ENCODE measurements at places on chromosomes 16 and 17.

GRCh38 chr16:11217651-11218603, 38.1 kb downstream of the SOCS1 start:
- no peak for DNase-seq

- DNase-seq = no peak
These were observed 34.9 kb downstream of the CHD9 start for GRCh38 chr16:53089434-53090285.

- DNase-seq = peak; percentile 7
These were observed 30.3 kb downstream of the IRF8 start for GRCh38 chr16:85929259-85929721.

- DNase-seq = no peak
These were observed 44.1 kb upstream of the SEC14L1 start for GRCh38 chr17:77096570-77097214.

DNA sequence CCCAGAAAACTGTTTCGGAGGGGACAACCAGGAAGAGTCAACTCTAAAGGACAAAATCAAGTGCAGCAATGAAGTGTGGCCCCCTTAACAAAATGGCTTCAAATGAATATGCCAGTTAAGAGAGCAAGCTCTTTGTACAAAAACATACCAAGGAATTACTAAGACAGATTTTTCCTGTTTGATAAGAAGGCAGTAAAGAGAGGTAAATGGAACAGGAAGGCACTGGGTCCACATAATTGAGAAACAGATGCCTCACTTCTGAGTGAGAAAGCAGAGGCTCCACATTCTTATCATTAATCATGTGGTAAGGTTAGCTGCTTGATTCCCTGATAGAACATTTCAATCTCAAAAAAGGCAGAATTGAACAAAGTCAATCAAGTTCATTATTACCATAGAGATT, 44.9 kb downstream of the MBTD1 start:
- DNase-seq = no peak

GRCh38 chr17:19569785-19570543, 36.3 kb downstream of the SLC47A1 start:
- no peak for DNase-seq

DNA sequence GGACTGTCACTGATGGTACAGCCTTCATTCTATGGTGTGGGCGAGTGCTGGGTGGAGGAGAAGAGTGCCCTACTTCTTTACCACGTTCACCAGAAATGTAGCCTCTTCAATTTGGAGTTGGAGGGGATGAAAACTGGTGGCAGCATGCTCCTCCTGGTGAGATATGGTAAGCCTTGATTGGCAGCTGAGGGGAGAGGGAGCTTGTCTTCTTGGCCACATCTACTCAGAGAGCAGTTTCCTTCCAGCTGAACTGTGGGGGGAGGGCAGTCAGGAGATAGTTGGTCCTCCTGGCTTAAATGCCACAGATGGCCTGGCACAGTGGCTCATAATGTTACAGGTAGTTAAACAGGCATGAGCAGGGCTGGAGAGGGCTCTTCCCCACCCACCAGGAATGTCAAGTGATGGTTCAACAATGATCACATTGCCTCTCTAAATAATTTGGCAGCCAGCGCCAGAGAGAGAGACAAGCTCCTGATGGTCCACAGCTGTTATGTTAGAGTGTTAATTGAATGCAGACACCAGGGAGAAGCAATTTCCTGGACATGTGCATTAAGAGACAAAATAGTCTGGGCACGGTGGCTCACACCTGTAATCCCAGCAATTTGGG, 9.0 kb upstream of the MAPK3 start:
- no peak for DNase-seq

DNA sequence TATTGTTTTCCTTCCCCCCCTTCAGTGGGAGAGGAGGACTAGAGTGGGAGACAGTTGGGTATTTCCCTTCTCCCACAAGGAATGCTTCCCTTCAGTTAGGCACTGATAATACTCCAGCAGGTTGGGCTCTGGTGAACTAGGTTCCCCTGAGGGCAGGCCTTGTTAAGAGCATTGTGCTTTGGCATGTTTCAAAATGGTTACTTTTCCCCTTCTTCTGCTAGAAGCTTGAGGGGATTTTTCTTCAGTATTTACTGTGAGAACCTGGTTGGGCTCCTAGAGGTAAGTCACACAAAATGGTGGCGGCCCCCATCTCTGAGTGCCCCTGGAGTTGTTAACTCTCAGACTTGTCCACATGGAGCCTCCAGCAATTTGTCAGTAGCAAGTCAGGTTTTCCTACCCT, 156.2 kb downstream of the CYB561 start:
- DNase-seq = no peak

- no peak for DNase-seq
These were observed 8.5 kb upstream of the CREBBP start for GRCh38 chr16:3889059-3889458.

- no peak for DNase-seq
These were observed 607.2 kb downstream of the MAF start for GRCh38 chr16:78993346-78993745.

DNA sequence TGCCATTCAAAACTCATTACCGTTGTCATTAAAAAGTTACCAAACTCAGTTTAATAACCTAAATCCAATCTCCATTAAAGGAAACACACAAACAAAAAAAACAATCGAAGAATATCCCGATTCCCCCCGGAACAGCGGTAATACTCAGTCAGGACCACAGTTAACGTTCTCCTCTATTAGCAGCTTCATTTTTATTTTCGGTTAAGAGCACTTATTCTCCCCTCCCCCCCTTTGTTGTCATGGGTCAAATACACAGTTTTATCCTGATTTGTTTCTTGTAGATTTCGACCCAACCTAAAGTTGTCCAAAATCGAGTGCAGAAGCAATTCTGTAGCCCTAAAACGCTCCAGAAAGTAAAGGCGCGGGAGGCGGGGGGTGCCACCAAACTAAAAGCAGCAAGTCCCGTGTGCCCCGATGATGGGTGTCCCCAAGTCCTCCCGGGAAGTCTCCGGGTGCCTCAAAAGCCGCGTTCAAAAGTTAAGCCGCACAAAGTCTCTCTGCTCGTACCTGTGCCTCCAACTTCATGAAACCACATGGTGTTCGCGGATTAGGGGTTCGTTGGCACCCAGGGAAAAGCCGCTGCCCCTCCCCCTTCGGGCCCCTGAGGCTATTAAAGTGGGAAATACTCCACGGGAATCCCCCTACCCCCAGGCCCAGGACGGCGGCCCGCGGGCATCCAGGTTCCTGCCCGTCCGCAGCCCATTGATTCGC, 996 bp downstream of the SUMO2 start:
- DNase-seq = peak; percentile 11

DNA sequence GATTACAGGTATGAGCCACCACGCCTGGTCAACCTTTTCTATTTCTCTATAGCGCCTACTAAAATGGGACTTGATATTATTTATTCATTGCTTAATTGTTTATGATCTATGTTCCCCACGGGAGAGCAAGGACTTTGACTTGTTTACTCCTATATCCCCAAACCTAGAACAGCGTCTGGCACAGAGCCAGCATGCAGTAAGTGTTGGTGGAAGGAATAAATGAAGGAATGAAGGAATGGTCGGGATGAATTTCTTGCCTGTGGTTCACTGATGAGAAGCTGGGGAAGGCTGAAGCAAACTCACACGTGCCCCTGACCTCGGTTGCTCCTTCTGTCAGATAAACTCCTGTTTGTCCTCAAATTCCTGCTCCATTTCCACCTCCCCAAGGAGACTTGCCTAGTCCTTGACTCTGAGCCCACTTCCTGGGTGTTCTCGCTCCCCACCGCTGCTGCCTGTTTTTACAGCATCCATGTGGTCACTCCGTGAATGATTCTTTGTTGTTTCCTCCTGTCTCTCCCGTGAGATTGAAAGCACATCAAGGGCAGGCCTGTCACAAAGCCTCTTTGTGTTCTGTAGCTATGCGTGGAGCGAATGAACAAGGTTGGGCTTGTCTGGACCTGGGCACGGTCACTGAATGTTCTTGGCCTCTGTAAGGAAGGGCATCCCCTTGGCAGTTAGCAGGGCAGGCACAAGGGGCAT, 17.3 kb downstream of the C17orf100 start:
- DNase-seq = no peak

GRCh38 chr16:31213877-31214707, at the start of gene TRIM72:
TRIM72 (plus strand) TSS chr16:31214119; CDS start chr16:31214739, 620 bp downstream.
- DNase-seq = no peak

DNA sequence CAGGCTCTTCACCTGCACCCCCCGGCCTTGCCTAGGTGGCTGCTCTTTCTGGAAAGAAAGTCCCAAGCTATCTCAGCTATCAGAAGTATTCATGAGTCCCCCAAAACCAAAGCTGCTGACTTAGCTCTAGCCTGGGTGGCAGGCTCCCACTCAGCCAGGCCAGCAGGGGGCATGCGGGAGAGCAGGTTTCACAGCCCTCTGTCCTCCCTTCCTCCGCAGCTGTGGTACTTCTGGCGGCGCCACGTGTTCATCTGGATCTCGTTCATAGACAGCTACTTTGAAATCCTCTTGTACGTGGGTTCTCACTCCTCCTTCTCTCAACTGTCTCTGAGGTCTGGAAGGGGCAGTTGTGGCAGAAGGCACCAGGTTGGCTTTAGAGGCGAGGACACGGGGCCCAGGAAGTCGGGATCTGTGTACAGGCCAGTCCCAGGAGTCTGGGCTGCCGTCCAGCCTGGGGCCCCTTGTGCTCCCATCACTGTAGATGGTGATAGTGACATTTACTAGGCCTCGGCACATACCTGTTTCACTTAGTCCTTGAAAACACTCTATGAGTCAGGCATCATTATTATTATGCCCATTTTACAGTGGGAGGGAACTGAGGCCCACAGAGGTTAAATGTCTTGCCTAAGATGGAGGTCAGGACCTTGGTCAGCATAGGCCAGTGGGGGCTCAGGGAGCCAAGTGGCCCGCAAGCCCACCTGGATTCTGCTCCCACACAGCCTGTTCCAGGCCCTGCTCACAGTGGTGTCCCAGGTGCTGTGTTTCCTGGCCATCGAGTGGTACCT, 12.9 kb downstream of the TRPV2 start:
- no peak for DNase-seq

DNA sequence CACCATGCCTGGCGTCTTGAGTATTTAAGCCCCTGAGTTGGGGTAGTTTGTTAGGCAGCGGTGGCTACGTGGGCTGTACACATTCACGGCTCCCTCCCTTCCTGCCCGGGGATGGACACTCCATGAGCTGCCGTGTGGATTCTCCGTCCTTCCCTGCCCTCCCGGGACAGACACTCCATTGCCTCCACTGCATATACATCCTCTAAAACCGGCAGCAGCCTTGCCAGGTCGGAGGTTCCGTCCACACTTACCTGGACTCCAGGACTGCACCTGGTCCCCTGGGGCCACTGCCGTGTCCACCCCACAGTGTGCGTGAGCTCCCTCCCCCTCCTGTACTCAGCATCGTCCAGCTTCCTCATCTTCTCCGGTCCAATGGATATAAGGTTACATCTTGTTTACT, 3.5 kb upstream of the SPATA2L start:
- no peak for DNase-seq

DNA sequence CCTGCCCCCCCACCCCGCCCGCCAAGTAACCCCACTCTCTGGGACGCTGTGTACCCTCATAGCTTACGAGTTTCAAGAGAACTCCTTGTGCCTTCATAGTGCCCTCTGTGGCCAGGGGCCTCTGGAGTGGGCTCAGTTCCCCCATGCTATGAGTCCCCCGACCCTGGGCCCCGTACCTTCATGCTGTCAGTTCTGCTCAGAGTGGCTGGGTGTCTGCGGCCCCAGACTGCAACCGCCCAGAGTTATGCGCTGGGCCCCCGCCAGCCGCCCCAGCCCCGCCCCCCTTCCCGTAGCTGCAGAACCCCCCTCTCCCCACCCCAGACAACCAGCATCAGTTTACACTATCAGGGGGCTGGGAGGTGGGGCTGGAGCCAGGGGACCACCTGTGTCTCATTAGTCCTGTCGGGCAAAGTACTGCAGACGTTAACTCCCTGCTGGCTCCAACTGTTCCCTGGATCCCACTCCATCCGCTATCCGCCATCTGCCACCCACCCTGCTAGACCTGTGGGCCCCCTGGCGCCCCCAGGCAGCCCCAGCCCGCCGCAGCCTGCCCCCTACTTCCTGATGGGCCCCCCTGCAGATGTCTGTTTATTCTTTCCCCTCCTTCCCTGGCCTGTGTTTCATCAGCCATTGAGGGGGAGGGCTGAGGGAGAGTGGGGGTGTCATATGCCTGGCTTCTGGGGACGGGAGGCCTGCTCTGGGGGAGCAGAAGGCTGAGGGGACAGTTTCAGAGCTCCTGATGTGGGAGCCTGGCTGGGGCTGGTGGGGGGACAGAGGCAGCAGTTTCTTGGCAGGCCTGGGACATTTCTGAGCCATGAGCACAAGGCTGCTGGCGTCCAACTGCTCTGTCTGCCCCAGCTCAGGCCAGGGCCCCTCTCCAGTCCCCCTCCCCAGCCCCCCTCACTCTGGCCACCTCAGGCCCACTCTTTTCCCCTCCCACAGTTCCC, at the start of gene MFAP4:
TSS of gene MFAP4 (minus strand) at position 217 of the 947 bp plus-strand sequence. CDS start at position 182, 35 bp downstream.
- DNase-seq = no peak

DNA sequence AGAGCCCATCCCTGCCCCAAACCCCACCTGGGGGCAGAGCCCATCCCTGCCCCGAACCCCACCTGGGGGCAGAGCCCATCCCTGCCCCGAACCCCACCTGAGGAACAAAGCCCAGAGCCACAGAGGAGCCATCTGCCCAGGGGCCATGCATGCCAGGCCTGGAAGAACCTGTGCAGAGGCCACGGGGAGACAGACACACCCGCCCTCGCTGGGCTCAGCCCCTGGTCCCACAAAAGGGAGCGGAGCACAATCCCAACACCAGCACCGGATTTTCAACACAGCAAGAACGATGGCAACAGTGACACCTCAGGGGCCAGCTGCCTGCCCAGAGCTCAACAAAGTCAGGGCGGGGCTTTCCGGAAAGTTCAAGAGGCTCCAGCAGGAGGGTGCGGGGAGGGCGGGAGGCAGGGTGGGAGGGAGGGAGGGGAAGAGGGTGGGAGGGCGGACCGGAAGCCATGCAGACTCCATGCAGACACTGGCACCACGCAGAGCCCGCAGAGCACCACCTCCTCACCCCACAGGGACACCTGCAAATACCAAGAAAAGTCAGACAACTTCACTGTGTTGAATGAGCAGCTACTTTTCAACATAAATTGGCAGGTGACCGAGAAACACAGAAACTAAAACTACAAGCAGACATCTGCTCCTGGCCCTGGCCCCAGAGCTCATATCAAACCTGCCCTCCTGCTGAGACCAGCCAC, 27.9 kb upstream of the C16orf95 start:
- DNase-seq = no peak

GRCh38 chr16:9778849-9779248, 403.4 kb downstream of the GRIN2A start:
- DNase-seq = no peak

DNA sequence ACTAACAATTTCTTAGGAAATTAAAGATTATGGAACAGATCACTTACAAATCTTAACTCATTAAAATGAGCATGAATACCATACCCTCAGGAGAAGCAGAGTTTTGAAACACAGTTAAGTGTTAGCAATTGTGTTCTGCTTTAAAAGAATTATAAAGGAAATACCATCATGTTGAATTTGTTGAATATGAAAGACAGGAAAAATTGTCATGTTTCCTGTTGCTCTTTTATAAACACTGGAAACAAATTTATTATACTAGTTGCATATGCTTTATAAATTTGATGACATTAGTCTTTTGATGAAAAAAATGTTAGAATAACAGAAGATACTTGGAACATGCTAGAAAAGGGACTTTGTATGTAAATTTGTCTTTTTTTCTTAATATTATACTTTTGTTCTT, 59.7 kb downstream of the VMP1 start:
- DNase-seq = no peak

Measured in C1 segment of cervical spinal cord (tissue), 14 donors.